Skin of body (tissue), 3 donors: ENCODE measurements at places on chromosomes 2 and 18. TPM values are rescaled to one million over a fixed set of nuclear protein-coding genes. Genes with fewer than 3 reads are reported as not detected.

CRYGC gene
- total RNA-seq: not detected

FBXO15 gene
- total RNA-seq: 1.5 TPM

DNA sequence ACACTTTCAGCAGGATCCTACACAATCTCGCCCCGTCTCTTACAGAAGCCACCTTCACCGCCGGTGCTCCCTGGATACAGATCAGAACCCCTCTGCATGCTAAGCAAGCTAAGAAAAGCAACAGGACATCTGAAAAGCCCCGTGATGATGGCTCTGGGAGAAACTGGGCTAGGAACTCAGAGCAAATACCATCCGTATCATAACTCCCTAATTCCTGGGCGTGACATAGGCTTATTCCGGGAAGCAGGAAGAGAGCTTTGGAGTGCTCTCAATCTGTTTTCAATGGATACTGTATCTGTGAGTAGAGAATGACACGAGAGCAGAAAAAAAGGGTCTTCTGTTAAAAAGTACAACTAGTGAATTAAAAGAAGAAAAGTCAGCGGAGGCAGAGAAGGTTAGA lies 121.6 kb downstream of the SPP2 start:
- no peak for DNase-seq

DNA sequence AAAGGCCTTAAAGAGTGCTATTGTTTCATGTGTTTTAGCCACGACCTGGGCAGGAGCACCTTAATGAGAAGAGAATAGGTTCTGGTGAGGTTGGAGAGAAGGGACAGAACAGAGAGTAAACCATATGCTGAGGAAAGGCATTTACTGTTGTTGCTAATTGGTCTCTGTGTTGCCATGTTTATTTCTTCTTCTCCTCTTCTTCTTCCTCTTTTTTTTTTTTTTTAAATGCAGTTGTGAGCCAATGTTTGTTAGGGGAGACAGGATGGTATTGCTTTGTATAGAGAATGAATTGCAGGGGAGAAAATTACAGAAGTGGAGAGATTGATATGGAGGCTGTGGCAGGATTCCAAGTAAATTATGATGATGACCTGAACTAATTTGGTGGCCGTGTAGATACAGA lies 2.6 kb downstream of the SCN9A start:
- DNase-seq: no peak

- DNase-seq: no peak
Observed at GRCh38 chr18:47686806-47687205, 243.7 kb downstream of the SMAD2 start.
